ENCODE measurements at places on chromosomes 4 and X.

GRCh38 chrX:14095702-14096101 lies 66.0 kb upstream of the GEMIN8 start:
- DNase-seq = peak; percentile 57

GRCh38 chr4:168907119-168907698 lies 102.8 kb downstream of the CBR4 start:
- DNase-seq = no peak

DNA sequence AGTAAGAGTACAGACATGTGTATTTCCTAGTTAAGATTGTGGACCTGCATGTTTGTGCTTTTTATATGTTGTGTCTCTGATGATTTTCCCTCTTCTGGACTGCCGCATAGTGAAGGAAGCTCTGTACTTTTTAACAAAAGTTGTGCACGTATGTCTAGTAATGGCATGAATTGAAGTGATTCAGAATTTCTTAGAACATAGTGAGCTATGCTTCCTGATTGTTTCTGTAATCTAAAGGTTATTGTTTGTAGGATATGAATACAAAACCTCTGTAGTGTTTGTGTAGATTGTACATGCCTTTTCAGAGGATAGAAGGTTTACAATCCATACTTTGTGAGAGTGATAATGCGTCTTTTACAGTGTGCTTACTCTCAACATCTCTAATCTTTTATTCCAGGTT lies 37.0 kb upstream of the NUDT6 start:
- no peak for DNase-seq

GRCh38 chr4:5890063-5890727 lies 2.7 kb downstream of the CRMP1 start:
- no peak for DNase-seq

- DNase-seq = no peak
These were observed 233.7 kb upstream of the FGF13 start for GRCh38 chrX:138945219-138945618.

- DNase-seq = no peak
These were observed 21.6 kb upstream of the REPS2 start for GRCh38 chrX:16924631-16925480.

GRCh38 chr4:121951521-121952110 lies at the start of gene TRPC3:
TRPC3 (minus strand) TSS chr4:121952060; CDS start chr4:121951680, 380 bp downstream.
- peak; percentile 26 for DNase-seq

DNA sequence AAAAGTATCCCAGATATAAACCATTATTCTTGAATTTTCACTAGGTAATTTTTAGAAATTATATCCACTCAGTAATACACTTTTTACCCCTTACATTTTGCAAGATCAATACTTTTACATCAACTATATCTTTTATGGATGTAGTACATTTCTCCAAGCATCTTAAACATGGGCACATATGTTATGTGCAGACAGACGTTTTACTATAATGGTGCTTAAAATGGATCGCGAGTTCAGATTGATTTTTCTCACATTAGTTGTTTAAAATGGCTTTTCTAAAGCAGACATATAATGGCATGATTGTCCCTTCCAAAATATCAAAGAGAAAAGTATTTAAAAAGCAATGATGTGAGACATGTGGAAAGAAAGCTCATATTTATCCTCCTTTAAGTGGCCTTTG lies 786.1 kb downstream of the PDHA2 start:
- DNase-seq = no peak

- DNase-seq = no peak
These were observed 304.6 kb downstream of the SPRY1 start for GRCh38 chr4:123701131-123701575.

DNA sequence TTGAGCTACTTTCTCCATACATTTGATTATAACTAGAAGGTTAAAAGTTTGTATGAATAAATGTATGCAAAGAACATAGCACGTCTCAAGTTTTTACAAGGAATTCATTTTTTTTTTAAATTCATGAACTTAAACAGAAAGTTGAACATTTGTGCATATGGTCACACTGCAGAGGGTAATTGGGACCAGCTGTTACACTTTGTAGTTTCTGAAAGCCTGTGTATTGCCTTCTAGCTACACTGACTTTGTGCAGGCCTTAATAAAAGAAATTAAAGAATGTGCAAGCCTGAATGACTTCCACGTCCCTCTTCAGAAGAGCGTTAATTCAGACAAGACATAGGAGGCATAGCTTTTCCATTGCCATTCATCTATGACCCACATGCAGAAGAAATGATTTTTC lies 153.1 kb upstream of the PCDH18 start:
- no peak for DNase-seq

DNA sequence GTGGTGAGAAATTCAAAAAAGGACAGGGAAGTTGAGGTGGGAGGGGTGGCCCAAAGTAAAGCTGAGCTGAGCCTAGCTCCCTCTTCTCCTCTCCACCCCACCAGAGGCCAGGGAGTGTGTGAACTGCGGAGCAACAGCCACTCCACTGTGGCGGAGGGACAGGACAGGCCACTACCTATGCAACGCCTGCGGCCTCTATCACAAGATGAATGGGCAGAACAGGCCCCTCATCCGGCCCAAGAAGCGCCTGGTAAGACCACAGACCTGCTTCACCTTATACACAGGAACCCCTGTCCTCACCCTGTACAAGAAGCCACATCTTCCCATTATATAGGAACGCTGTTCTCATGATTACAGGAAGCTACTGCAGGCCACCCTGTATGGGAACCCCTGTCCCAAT lies 5.8 kb downstream of the GATA1 start:
- no peak for DNase-seq

GRCh38 chr4:85005865-85006377 lies 39.4 kb upstream of the WDFY3 start:
- DNase-seq = no peak

GRCh38 chr4:111464251-111465045 lies 680.8 kb upstream of the FAM241A start:
- DNase-seq = no peak

DNA sequence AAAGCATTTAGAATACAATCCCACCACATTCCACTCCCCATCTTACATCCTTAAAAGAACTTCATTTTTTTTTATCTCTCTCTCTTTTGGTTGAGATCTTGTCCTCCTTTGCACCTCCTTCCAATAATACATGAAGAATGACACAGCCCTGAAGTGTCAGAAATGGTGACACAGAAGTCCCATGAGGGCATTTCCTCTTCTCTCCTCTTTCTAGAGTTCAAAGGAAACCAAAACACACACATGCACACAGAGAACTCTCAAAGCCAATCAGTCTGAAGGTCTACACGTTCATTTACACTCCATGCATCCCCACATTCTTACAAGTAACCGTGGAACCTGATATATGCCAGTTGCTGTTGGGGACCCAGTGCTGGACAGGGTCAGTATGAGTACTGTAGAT lies 450.7 kb downstream of the HNRNPD start:
- no peak for DNase-seq

- no peak for DNase-seq
These were observed 45.6 kb downstream of the RAP2C start for GRCh38 chrX:132173647-132174046.

DNA sequence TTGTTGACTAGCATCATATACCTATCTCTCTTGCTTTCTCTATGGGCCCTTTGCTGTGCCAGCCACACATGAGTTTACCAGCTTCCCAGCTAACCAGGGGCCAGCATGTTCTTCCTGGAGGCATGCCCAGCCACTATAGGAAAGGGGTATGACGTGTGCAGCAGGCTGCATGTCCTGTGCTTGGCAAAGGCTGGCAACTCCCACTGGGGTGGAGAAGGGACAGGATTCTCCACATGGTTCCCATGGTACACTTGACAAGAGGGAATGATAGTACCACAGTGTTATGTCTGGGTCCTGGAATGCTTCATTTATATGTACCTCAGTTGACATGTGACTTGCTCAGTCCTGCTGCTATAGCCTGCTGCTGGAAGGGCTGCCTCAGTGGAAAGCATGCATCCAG lies 78.8 kb downstream of the TMEM164 start:
- no peak for DNase-seq

DNA sequence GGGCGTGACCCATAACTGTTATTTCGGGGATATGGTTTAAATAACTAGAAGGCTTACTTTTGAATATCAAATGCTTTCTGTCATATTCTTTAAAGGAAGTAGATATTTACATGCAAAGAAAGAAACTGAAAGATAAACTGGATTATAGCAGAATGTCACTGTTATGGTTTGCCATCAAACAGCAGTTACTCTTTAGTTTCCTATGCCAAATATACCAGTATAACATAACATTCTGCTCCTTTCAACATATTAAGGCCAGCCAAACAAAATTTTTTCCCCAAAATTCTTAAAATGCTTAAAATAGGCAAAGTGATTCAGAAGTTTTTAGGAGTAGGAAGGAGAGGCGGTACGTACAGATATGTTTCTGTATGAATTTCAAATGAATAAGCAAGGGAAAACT lies 27.0 kb downstream of the KDM6A start:
- no peak for DNase-seq

GRCh38 chrX:13000301-13000811 lies 25.4 kb downstream of the TMSB4X start:
- DNase-seq = peak; percentile 82

DNA sequence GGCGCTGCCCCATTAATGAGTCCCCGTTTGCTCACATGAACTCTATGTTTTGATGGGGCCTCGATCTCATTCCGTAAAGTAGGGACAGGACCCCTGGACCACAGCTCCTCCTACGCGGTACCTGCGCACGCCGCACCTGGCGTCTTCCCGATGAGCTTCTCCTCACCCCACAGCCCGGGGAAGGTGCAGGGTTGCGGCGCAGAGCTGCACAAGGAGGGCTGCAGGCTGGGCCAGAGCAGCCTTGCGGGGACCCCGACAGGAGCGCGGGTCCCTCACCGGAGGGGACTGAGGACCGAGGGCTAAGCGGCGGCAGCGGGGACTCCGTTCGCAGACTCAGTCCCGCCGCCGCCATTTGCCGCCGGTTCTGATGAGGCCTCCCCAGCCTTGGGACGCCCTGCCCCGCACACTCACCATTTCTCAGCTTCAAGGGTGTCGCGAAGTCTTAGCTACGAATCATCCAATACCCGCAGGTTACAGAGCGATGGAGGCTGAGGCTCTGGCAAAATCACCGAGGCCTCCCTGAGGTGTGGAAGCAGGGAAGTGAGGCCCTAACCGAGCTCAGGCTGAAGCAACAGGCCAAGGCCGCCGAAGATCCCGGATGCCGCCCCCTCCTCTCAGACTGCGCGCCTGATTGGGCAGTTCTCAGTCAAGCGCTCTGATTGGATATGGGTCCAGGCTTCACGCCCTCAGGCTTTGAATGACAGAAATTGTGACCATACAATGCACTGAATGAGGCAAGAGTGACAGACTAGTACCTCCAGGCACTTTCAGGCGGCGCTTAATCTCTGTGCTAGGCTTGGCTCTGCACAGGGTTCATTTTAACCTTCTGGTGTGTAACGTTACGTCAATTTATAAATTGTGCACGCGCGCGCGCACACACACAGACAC lies 25.1 kb downstream of the ZNF721 start:
- DNase-seq = peak; percentile 99

DNA sequence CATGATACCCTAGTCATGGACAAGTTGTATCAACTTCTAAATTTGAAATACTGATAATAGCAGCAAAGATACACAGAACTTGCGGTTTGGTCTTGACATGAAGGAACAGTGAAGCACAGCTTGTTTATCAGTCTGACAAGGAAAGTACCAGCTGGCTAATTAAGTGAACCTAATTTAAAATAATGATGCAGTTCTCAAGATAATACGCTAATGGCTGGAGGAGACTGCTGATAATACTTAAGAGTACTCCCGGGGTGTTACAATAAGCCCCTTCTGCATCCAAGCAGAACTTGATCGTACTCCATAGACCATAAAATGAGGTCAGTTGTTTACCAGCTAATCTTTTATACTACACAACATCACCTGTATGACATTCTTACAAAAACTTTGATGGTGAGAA lies 697.5 kb downstream of the FSTL5 start:
- no peak for DNase-seq

DNA sequence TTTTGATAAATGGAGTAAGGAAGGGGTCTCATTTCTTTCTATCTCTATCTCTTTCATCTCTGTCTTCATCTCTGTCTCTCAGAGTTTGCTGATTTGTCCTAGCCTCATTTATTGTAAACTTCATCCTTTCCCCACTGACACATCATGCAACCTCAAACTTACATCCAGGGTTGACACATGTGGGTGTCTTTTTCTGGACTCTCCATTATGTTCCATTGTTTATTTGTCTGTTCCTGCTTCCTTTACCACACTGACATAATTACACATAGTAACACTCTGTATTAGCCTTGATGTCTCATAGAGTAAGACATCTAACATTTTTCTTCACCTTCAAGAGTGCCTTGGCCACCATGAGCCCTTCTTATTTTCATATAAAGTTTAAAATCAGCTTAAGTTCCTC lies 8.1 kb upstream of the SRD5A3 start:
- no peak for DNase-seq

GRCh38 chrX:29281078-29281742 lies 694.0 kb downstream of the IL1RAPL1 start:
- no peak for DNase-seq

DNA sequence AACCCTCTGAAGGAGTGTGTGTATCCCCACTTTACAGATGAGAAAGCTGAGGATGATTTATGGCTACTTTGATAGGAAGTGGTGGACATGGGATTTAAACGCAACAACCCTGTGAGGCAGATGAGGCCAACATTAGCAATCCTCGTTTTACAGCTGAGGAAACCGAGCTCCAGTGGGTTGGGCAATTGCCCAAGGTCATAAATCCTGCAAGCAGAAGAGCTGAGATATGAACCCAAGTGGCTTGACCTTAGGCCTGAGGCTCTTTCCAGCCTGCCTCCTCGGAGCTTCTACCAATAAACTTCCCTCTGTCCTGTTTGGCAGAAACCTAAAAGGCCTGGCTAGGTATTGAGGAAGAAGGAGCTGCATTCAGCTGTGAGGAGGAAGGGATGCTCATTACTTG lies 185.5 kb upstream of the RBPJ start:
- no peak for DNase-seq

DNA sequence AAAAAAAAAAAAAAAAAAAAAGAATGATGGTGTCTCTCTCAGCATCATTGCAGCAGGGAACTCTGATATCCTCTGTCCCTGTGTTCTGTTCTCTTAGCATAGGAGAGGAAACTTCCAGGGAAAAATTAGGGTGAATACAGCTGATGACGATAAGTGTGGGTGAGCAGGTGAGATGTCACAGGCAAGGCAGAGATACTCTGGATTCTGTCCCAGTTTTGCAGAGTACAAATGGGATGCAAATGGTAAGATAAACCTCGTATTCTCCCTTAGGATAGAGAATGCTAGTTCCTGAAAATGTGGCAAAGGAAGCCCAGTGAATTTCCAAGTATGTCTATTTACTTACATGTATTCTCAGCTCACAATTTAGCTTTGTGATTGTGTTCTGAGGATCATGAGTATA lies 671.6 kb upstream of the BOD1L1 start:
- no peak for DNase-seq

GRCh38 chr4:118410138-118410537 lies 57.3 kb upstream of the PRSS12 start:
- DNase-seq = no peak

- no peak for DNase-seq
These were observed 121.0 kb downstream of the ENPP6 start for GRCh38 chr4:184096561-184097240.

All from GM12865 (cell line).